ENCODE measurements at places on chromosomes 16 and 17.

GRCh38 chr17:42276359-42276608, at the start of gene STAT5B:
Gene STAT5B (minus strand): TSS chr17:42276391. CDS start chr17:42232127, 44,264 bp downstream.
- peak; percentile 57 for DNase-seq

DNA sequence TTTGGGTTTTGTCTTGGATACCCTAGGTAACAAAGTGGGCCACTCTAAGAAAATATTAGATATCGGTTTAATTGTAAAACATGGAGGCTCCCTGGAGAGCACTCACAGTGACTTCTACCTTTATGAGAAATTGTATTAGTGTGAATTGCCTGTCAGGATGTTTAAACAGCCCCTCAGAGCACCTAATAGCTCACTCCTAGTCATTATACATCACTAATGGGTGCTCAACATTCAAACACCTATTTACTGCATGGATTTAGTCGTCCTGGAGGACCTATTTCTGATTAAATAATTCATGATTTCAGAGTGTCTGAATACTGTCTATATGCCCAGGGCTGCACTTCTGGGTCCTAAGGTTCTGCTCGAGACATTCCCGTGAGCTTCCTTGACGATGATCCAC, 430.2 kb upstream of the EEF2KMT start:
- no peak for DNase-seq

DNA sequence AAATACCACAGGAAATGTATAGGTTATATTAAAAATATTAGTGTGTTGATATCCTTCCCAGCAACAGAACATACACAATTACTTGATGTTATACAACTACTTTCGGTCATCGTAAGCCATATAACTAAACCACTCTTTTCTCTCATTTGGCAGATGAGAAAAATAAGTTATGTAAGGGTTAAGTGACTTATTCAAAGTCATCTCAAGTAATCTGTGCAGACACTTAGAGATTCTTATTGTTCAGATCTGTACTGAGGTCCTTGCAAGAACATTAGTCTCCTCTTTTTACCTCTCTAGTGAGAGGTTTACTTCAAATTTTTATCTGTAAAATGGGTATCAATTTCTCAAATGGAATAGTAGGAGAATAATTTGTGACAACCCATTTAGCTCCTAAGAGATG, 15.0 kb downstream of the NACA2 start:
- DNase-seq: no peak

- no peak for DNase-seq
These were observed 59.2 kb downstream of the ANKRD11 start for GRCh38 chr16:89431158-89431584.

DNA sequence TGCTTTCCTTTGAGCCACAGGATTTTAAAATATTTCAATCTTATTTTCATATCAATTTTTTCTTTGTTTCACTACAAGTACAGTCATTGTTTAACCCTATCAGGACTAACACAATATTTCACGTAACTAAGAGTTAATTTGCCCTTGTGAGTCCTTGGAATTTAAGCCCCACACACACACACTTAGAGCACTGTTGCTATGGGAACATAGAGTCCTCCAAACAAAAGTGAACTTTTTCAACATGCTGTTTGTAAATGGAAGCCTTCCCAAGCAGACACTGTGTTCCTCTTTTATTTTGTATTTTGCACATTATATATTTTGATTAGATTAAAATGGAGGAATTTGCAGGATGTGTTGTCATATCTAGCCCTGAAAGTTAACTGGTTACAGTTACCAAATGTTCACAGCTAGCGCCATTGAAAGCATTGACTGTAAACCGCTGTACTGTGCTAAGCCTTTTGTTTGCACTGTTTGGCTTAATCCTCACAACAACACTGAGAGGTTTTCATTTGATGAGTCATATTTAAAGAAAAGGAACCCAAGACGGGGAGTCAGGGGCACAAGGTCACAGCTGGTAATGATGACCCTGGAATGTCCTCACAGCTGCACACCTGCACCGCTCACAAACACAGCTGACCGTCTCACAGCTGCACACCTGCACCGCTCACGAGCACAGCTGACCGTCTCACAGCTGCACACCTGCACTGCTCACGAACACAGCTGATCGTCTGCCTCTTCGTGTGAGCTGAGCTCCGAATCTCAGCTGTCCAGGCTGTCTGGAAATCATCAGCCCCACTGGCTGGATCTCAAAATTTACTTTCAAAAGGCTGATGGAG, 6.3 kb downstream of the HSBP1 start:
- peak; percentile 53 for DNase-seq

DNA sequence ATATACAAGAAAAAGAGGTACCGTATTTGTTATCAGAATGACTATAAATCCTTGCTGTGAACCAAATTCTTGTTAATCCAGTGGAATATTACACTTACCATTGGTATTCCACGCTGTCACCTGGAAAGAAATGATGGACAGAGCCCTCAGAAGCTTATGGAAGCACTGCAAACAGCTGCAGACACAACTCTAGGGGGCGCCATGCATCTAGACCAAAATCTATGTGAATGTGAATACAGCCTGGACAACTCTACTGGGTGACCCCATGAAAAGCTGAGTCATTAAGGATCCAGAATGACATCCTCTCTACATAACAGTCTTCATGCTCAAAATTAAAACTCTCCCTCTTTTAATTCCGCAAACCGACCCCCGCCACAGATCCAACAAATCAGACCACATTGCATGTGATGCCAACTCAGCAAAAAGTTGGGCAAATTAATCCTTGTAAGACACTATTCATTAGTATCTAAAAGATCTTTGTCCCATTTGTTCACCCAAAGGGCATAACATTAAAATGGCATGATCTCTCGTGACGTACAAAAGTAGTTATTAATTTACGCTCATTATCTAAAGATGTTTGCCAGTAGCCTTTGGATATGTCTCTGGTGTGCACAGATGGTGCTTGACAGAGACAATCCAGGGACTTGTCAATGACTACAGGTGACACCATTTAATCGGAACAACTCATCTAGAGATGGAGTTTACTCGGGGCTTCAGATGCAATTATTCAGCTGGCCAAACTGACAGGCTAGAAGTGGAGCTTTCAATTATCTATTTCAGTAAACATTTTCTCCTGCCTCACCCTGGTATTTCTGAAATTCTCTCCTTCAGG, 552.7 kb upstream of the PSMD7 start:
- DNase-seq: no peak

DNA sequence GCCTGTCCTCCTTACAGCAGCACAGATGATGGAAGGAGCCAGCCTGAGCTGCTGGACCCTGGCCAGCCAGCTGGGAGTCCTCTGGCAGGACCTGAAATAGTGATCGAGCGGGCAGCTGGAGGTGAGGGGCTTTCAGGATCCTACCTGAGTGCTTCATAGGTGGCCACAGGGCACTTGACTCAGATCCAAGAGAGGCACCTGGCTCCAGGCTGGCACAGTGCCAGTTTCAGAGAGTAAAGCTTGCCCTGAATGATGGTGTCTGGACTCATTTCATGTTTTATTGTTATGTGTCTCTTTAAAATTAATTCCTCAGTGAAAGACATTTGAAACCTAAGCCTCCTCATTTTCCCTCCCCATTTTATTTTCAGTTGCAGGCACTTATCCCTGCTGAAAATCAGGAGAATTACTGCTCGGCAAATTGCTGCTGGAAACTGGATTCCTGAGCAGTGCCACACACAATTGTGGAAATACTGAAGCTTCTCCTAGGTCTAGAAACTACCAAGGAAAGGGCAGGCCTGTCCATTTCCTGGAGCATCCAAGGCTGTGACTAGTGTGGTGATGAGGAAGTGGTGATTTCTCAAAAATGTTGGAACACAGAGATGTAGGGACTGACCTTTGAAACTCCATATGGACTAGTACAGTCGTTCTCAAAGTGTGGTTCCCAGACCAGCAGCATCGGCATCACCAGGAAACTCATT, 16.1 kb upstream of the ADAMTS18 start:
- DNase-seq: no peak

GRCh38 chr16:77715145-77715544, 7.2 kb upstream of the NUDT7 start:
- no peak for DNase-seq

- no peak for DNase-seq
These were observed 21.6 kb upstream of the RHOT1 start for GRCh38 chr17:32120716-32121115.

- no peak for DNase-seq
These were observed 30.1 kb downstream of the MAP2K4 start for GRCh38 chr17:12050646-12051225.

GRCh38 chr17:44557651-44558285, 484 bp downstream of the FZD2 start:
- DNase-seq: no peak

GRCh38 chr17:77439189-77440018, 298.6 kb downstream of the SEC14L1 start:
- DNase-seq: no peak

GRCh38 chr17:15513856-15514459, 46.5 kb upstream of the CDRT4 start:
- DNase-seq: no peak

DNA sequence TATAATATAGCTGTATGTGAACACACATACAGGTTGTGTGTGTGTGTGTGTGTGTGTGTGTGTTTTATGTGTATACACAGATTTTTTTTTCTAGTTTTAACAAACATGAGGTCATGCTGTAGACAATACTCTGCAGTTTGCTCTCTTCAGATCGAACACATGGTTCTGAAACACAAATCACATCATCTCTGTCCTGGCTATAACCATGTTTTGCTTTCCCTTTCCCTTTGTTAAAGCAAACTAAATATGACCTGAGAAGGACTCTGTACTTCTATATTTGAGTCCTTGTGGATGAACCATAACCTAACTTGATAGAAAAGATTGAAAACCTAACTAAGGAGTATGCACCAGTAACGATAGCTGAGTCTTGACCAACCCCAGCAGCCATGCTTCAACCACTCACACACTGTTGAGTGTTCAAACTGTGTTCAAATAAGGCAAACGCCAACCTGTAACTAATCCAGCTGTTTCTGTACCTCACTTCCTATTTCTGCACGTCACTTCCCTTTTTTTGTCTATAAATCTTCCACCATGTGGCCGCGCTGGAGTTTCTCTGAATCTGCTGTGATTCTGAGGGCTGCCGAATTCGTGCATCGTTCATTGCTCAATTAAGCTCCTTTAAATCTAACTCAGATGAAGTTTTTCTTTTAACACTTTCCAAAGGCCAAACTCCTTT, 303.8 kb downstream of the HS3ST3B1 start:
- no peak for DNase-seq

GRCh38 chr16:21167360-21167759, 8.9 kb downstream of the LDAF1 start:
- no peak for DNase-seq

DNA sequence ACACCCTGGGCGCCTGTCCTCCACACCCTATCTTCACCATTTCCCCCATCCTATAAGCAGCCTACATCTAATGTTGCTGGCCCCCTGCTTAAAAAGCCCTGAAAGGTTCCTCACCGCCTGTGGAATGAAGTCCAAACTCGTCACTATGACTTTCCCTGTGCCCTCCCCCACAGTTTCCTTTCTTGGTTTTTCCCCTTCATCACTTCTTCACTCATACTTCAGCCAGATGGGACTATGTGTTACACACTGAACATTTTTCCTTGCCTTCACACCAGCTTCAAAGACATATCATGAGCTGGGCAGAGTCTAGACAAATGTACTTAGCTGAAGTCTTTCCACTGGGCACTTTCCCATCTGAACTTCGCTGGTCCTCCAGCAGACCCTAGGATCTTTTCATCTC, 1.5 kb upstream of the MARCHF10 start:
- no peak for DNase-seq

DNA sequence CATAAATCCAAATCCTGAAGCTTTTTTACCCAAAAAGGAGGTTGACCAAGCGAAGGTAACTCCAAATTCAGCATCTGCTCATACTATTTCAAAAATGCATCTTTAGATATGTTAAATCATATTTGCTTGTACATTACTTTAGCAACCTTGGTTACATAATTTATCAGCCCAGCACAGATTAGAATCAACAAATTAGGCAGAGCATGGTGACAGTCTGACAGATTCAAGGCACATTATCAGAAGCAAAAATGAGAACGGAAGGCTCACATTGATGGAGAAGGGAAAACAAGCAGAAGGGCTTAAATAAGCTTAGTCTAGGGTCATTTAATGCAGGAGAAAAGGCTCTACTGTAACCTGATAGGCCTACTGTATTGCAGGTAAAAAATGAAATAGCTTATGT, 3.9 kb upstream of the KCNJ2 start:
- DNase-seq: no peak

GRCh38 chr16:86584071-86584685, 5.8 kb downstream of the FOXL1 start:
- DNase-seq: no peak

DNA sequence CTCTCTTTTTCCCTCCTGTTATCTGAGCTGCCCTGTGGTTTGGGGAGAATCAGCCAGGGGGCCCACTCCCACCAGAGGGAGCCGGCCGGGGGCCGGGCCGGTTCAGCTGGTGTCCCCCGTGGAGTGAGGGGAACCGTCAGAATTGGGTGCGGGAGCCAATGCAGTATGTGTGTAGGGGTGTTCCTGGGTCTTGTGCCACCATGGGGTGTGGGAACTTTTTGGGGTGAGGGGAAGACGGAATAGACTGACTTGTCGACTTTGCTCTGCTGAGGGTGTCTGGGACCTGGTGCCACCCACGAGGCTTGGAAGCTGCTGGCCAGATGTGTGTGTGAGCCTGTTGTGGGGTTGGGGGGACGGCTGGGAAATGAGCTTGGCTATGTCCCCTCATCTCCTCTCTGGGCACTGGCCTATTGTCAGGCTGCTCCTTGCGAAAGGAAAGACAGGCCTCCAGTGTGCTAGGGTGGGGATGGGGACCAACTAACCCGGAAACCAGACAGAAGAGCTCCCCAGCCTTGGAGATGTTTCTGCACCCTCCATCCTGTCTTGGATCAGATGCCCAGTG, 9.9 kb downstream of the RARA start:
- DNase-seq: no peak

GRCh38 chr17:13917634-13918033, 151.7 kb upstream of the COX10 start:
- DNase-seq: no peak

DNA sequence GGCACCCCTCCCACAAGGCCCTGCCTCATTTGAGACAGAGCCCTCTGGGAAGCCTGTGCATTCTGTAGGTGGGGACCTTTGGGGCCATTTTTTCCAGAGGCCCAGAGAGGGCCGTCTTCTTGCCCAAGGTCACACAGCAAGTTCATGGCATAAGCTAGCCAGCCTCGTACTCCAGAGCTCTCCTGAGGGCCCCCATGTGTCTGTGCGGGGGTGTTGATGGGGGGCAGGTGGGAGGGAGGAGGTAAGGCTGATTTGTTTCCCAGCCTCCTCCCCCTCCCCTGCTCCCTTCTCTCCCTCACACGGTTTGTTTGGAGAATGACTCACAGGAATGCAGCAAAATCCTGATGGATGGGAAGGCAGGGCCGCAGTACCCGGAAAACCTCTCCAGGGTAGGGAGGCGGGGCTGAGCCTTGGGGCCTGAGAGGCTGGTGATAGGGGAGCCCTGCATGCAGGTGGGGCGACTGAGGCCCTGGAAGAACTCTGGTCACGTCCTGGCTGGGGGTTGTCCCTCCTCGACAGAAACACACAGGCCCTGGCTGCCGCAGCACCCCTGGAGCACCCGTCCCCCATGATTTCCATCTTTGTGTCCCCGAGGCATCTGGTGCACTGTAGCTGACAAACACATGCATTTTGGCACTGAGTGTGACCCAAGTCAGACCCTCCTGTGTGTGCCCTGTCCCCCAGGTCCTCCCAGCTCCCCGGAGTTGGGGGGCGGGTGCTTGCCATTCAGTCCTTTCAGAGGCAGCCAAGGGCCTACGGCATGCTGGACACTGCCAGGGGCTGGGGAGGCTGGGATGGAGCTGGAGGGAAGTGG, 29.7 kb downstream of the RAI1 start:
- DNase-seq: no peak

GRCh38 chr17:28404812-28405570, 1.0 kb downstream of the SLC46A1 start:
- no peak for DNase-seq
